Stimulated activated CD4-positive, alpha-beta T cell treated with anti-CD3 and anti-CD28 coated beads, Interleukin-12 subunit alpha, Interleukin-12 subunit beta, amount 100 ng/mL, for 4 hours (primary cell): ENCODE measurements at places on chromosomes 13 and 19.
A peak's percentile ranks its signal among the peaks of the same experiment; 100 is the strongest.

DNA sequence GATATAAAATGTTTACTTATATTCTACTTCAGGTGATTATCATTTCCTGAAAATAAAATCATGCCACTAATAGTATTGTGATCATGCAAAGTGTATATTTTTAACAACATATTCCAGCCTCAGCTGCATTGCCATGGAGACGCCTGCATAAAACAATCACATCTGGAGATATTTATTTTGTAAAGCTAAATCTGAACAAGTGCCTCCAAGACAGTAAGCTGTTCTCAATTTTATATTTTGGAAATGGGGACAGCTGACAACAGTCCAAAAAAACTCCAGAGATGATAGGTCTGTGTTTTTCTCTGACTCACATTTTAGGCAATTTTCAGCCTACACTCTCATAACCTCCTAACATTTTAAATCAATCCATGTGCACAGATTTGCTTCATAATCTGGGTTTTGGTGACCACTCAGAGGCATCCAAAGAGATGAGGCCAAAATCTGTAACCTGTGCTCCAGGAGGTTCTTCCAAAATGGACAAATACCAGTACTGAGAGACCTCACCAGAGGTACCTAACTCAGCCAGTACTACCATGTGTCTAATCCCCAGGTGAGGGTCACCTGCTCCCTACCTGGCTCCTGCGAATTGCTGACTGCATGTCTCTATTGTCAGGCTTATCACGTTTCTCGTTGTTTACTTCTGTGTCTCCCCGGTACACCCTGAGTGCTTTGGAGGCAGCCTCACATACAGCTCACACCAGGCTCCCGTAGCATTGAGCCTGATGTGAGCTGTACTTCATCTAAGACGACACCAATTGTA is 62.7 kb downstream of the COL4A1 start:
- no peak for DNase-seq

DNA sequence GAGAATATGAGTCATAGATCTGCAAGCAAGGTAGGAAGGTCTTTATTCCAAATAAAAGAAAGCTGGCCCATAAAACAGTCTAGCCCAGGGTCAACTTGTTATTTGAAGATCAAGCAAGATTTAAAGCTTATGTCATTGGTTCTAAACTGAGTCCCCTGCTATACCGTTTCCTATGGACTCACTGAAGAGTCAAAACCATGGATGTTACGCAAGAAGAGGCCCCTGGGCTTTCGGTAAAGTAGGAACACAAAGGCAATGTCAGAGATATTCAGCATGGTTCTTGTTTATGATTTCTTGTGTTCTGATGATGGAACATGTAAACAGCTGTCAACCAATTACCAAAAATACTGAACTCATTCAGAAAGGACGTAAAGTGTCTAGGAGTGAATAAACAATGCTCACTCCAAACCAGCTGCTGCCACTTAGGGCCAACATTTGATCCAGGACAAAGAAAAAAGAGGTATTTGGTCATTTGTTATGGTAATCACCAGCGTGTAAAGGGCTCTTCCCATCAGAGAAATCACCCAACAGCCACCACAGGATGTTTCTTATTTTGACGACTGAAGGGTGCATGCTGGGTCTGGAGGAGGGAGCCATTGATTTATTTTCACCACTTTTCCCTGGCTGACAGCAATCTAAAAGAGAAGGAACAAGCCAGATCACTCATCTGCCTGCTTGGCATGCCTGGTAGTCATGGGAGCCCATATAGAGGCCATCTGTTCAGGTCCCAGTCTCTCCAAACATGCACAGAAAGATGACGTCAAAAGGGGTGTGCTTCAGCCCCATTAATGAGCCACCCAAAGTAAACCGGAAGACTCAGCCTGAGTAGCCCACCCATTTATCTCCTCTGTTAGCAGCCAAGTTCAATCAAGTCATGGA is 68.3 kb downstream of the FGF14 start:
- no peak for DNase-seq

- no peak for DNase-seq
These were observed 310.3 kb downstream of the KLF5 start for GRCh38 chr13:73369095-73369494.

- DNase-seq, result no peak
These were observed 54.5 kb downstream of the SPTBN4 start for GRCh38 chr19:40521276-40521675.

DNA sequence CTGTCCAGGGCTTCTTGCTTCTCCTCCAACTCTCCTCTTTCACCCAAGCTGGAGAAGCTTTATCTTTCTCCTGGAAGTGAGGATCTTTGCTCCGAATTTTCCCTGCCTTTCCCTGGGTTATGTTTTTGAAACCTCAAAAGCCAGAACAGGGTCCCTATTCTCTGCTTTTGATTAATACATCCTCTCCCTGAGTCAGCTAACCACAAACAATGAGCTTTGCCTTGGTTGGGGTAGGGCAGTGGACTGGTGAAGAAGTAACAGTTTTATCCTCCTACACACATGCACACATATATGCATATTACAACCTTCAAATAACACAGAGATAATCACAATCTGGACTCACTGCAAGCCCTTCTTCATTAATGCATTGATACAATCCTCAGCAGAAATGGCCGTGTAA is 44.6 kb downstream of the DLEU7 start:
- DNase-seq, result no peak

- peak; percentile 2 for DNase-seq
These were observed 54.0 kb upstream of the IRS2 start for GRCh38 chr13:109840201-109840892.

DNA sequence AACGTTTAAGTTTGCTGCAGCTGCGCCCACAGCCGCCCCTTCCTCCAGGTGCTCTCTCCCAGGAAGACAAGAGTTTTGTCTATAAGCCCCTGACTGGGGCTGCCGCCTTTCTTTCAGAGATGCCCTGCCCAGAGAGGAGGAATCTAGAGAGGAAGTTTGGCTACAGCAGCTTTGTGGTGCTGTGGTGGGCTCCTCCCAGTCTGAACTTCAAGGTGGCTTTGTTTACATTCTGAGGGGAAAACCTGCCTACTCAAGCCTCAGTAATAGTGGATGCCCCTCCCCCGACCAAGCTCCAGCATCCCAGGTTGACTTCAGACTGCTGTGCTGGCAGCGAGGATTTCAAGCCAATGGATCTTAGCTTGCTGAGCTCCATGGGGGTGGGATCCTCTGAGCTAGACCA is 6.4 kb upstream of the ERICH6B start:
- no peak for DNase-seq

- no peak for DNase-seq
These were observed 18.2 kb upstream of the MATK start for GRCh38 chr19:3804429-3804828.

DNA sequence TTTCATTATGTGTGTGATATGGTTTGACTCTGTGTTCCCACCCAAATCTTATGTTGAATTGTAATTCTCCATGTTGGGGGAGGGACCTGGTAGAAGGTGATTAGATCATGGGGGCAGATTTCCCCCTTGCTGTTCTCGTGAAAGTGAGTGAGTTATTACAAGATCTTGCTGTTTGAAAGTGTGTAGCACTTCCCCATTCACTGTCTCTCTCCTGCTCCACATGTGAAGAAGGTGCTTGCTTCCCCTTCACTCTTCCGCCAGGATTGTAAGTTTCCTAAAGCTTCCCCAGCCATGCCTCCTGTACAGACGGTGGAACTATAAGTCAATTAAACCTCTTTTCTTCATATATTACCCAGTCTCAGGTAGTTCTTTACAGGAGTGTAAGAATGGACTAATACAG is 54.3 kb upstream of the SERTM1 start:
- no peak for DNase-seq

- DNase-seq, result no peak
These were observed 13.6 kb downstream of the HAS1 start for GRCh38 chr19:51710163-51710562.

DNA sequence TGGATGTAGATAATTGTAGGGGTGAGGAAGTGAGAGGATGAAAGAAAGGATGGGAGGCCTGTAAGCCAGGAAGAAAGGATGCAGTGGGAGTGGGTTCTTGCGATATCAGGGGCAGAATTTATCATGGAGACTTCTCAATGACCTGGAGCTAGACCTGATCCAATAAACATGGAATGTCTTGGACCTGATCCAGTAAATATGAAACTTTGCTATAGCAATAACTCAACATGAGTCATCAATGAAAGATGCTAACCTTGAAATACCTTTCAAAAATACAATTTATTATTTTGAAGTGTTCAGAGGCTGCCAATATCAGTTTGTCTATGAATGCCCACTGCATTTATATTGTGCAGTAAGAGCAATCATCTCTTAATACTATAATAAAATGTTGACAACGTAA is 279.5 kb downstream of the POU4F1 start:
- DNase-seq, result no peak

DNA sequence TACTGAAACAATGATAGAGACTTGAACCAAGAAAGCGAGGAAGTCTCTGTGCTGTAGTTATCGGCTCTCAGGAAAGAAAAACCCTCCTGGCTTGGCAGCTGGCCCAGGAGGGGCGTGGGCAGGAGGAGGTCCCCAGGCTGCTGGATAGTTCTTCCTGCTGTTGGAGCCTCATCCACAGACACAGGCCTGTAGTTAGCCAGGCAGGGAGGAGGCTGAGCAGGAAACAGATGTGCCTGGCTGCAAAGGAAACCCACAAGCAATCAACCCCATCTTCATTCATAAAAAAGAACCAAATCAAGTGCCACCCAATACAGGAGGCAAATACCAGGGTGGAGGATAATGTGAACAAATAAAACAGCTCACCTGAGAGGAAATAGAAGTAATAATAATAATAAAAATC is 86.2 kb downstream of the IRS2 start:
- DNase-seq, result no peak

GRCh38 chr19:43464134-43464775 is 1.2 kb downstream of the LYPD3 start:
- peak; percentile 71 for DNase-seq

DNA sequence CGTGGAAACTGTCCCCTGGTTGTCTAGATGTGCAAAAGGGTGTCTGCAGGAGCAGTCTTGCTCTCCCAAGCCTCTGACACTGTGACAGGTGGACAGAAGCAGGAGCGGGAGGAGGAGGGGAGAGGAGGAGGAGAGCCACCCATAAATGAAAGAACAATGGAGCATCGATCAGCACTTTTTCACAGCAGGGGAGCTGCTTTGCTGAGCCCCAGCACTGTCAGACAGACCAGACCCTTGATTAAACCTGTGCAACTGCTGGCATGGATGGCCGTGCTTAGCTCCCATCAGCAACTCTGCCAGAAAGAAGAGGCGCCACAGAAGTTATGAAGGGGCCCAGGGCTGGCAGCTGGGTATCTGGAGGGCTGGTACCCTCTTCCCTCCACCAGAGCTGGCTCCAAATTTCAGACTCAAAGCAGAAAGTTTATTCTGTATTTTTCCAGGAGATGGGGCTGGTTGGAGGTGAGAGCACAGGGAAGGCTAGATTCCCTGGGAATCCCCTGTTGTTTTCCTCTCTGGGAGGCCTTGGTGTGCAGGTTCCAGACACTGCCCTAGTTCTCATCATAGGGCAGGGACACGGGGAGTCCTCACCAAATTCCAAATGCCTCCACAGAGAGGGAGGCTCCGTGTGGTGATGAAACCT is 1192.2 kb downstream of the UQCRFS1 start:
- no peak for DNase-seq

DNA sequence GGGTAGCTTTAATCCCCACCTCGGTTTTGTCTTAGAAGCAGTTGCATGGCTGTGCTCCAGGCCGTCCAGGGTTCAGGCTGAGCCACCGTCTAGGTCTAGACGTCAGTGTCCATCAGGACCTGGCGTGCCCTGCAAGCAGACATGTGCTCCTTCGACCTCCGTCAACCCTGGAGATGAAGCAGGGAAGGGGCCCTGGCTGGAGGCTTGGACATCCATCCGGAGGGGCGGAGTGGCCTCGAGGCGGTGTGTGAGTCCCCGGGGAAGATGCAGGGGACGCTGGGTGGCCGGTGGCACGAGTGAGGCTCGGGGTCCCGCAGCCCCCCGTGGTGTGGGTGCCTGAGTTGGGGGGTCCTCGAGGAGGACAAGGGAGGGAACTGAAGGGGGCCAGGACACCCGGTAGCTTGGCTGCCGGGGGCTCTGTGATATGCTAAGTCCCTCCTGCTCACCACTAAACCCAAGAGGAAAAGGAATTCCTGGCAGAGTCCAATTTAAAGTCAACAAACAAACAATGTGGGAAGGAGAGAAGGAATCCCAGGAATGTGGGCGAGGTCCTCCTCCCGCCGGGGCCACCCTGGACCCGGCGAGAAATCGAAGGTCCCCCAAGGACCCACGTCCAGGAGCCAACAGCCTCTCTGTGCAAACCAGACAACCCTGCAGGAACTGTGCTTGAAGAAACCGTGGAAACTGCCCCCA is 14.9 kb upstream of the PTBP1 start:
- DNase-seq, result no peak

DNA sequence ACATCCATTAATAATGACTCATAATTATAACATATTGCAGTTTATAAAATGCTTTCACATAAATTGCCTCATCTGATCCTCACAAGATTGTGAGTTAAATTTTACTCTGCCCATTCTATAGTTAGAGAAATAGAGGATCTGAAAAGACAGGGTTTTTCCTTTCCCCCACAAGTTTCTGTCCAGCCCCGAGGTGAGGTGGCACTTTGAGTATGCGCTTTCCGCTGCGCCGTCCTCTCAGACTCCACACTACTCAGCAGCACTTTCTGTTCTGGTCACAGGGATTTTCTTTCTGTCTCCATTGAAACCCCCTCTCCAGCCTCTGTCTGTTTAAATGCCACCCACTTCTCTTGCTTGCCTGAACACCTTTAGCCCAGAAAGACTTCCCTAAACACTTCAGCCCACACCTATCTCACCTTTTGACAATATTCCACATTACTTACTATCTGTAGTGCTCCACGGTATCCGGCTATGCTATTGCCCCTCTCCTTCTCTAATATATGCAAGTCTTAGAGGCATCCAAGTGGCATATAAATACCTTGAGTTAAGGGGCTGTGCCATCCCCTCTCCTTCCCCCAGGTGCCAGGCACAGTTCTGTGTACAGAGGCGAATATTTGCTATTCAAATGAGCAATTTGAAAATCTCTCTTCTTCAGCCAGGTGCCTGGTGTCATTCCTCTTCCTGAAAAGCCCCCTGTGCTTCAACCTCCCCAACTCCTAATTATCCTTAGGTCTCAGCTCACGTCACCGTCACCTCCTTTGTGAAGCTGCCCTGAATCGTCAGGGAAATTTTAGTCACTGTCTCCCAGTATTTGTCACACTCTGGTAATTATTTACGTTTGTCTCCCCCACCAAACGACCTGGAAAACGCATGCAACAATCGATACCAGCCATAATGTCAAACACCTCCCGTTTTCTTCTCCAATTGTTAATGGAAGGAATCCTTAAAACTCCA is 268.7 kb downstream of the NHLRC3 start:
- peak; percentile 8 for DNase-seq

DNA sequence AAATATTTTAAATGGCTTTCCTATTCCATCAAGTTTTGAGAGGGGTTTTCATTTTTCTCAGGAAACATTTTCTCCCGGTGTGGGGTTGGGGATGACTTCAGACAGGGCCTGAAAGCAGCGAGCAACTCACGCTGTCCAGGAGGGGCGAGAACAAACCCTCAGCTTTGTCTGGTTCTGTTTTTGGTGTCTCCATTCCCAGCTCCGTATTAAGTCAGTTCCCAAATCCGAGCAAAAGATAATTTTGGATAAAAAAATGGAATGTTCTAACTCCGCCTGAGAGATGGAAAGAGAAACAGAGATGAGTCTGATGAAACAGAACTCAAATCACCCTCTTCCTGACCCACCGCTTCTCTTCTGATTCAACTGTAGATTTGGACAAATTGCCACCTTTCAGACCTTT is 38.4 kb downstream of the RFX2 start:
- DNase-seq, result no peak

- DNase-seq, result no peak
These were observed 1.8 kb downstream of the MBNL2 start for GRCh38 chr13:97223711-97224541.
